ENCODE measurements at places on chromosomes 5 and 9.

- no peak for DNase-seq
These were observed 13.5 kb downstream of the IL12B start for GRCh38 chr5:159316519-159317383.

- DNase-seq: no peak
These were observed 186.1 kb downstream of the SNCAIP start for GRCh38 chr5:122498163-122498562.

DNA sequence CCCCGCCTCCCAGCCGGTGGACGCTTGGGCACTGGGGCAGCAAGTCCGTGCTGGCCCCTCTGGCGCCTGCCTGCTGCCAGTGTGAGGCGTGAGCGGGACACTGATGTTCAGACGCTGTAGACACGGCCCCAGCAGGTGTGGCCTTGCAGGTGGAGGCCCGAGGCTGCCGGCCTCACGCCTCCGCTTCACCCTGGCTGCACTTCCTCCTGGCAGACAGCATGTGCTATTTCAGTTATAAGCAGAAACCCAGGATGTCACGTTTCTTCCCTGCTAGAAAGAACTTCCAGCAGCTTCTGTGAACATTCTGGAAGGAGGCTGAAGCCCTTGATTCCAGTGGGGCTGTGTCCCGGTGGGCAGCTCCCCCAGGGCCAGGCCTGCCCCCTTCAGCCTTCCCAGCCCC is 114.8 kb upstream of the FCN2 start:
- no peak for DNase-seq

- DNase-seq: no peak
These were observed 3.4 kb downstream of the ADGRD2 start for GRCh38 chr9:124453586-124454191.

- no peak for DNase-seq
These were observed 17.8 kb upstream of the CCNB1 start for GRCh38 chr5:69148981-69149675.

- DNase-seq: no peak
These were observed 491.9 kb downstream of the PDE4D start for GRCh38 chr5:59401637-59402036.

- DNase-seq: no peak
These were observed 232.2 kb upstream of the SEMA6A start for GRCh38 chr5:116806836-116807235.

- DNase-seq: no peak
These were observed at the start of gene DOCK8 for GRCh38 chr9:214648-215493. TSS of gene DOCK8 (plus strand) at chr9:214865. CDS start at chr9:214977, 112 bp downstream.

DNA sequence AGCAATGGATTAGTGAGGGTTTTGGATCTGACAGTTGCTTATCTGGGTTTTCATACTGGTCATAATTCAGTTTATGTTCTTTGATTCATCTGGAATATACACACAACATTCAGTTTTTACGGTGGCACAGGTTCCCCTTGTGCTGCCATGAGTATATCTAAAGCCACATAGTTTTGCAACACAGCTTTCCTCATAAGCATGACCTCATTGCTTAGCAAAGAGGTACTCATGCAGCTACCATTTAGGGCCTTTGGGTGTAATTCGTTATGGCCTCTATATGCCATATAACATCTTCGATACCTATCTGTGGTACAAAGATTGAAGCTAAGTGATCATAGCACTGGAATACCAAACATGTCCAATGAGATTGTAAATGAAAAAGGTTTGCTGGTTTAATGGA is 2.9 kb upstream of the RBM22 start:
- no peak for DNase-seq

- DNase-seq: no peak
These were observed 83.0 kb downstream of the SMC2 start for GRCh38 chr9:104177003-104177611.

DNA sequence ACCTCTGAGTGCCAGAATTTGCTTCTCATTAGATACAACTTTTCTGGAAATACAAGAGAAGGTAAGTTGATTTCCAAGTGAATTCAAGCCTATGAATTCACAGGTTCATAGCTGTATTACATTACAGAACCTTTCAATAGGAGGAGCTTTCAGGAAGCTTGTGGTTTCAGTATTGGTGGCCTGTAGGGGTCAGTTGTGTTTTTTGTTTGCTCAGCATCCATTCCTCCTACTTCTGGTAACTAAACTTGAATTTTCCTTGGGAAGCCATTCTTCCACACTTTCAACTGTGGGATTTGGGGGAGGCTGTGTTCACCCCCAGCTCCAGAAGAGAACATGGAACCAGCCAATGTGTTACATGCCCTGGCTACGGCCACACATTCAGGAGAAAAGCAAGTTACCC is 5.6 kb upstream of the CYSTM1 start:
- no peak for DNase-seq

GRCh38 chr9:132998831-132999635 is 20.5 kb downstream of the GFI1B start:
- DNase-seq: no peak

- DNase-seq: no peak
These were observed 129.1 kb downstream of the PDZD2 start for GRCh38 chr5:31768046-31768445.

GRCh38 chr9:112015149-112015548 is 118.5 kb downstream of the UGCG start:
- no peak for DNase-seq

DNA sequence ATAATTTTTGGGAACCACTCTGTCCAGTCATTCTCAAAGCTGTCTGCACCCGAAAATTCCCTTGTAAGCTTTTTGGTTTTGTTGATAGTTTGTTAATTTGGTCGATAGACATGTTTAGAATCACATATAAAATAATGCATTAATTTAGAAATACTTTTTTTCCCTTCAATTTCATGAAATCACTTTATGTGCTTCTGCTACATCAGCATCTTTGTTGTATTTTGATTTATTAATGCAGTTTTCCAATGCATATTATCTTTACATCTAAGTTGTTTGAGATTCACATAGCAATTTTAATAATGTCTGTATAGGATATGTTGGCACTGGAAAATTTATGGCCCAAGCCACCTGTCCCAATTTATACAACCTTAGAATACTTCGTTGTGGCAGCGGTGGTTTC is 60.6 kb upstream of the SV2C start:
- no peak for DNase-seq

DNA sequence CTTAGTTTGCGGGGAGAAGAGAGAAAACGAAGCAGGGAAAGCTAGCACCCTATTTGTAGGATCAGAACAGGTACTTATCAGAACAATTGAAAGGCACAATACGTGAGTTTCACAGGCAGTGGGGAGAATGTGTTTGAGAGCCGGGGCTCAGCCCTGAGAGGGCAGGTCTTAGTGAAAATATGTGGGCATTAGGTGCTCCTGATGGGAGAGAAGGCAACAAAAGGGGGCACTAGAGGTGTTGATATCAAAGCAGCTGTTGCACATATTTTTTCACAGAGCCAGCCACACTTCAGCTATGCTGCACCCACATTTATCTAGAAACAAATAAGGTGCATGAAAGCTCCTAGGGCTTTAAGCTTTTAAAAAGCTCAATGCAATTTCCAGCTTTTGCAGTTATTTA is 99.7 kb upstream of the MAN2A1 start:
- DNase-seq: no peak

DNA sequence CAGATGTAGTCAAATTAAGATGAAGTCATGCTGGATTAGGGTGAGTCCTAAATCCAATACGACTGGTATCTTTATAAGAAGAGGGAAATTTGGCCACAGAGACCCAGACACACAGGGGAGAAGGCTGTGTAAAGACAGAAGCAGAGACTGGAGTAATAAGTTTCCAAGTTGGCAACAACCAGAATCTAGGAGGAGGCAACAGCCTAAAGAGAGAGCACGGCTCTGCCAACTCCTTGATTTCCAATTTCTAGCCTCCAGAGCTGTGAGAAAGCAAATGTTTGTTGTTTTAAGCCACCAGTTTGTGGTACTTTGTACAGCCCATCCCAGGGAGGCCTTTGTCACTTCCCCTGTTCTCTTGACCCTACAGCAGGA is 74.4 kb downstream of the ATG10 start:
- no peak for DNase-seq

Measured in RWPE2 (cell line).